ENCODE measurements at places on chromosomes 3 and 15. TPM values are rescaled to one million over a fixed set of nuclear protein-coding genes. Genes with fewer than 3 reads are reported as not detected.

DNA sequence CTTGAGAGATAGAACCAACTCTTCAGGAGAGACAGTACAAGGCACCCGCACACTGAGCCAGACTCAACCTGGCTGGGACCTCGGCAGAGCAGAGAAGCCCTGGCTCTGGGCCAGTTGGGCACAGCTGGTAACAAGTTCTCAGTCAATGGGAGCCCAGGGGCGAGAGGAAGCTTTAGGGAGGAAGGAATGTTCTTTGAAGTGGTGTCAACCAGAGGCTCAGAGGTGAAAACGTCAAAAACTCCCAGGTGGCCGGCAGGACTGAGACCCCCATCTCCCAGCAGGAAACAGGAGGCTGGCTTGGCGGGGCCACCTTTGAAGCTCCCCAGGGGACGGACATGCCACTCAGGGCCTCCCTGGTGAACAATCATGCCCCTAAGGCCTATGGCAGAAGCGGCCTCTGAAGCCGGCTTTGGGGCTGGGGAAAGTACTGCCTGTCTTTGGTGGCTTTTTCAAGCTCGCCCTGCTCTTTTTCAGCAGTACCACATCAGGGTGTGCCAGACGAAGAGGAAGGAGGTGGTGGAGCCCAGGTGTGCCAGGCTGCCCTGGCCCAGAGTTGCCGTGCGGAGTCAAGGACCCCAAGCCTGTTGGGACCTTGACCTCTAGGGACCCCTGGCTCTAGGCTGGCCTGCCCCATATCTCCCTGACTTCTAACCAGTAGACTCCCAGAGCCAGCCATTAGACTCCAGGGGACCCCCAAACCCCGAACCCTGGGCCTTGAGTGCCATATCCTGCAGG is 16.7 kb upstream of the TBC1D21 start:
- peak; percentile 46 for DNase-seq

GRCh38 chr15:92949604-92950249 is 49.6 kb downstream of the CHD2 start:
- DNase-seq: no peak

GRCh38 chr3:36178018-36178417 is 202.3 kb upstream of the STAC start:
- DNase-seq: no peak

- DNase-seq: no peak
These were observed 2.7 kb downstream of the TM4SF19 start for GRCh38 chr3:196335503-196335948.

- DNase-seq: no peak
These were observed 200.9 kb upstream of the CTDSPL start for GRCh38 chr3:37660782-37661181.

GRCh38 chr3:62929771-62930170 is 54.6 kb upstream of the CADPS start:
- DNase-seq: no peak

DNA sequence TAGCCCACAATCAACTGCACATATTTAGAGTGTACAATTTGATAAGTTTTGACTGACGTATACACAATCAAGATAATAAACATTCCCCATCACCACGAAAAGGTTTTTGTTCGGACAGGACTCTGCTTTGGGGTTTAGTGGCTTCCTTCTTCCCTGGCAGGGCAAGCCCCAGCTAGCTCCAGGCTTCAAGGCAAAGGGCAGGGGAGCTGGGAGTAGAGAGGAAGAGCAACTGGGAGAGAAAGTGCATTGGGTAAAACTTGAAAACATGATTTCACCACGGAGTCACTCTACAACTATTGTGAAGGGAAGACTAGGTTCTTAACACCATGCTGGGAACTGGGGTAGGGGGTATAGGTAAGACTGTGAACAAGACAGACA is 185.1 kb upstream of the UBE2E1 start:
- DNase-seq: no peak

GRCh38 chr3:189871418-189871817 is 240.2 kb downstream of the TP63 start:
- no peak for DNase-seq

GRCh38 chr15:33209575-33210481 is 15.3 kb upstream of the FMN1 start:
- no peak for DNase-seq

- no peak for DNase-seq
These were observed 466.0 kb upstream of the NR2F2 start for GRCh38 chr15:95864467-95864886.

- DNase-seq: no peak
These were observed 190.9 kb downstream of the RPLP1 start for GRCh38 chr15:69643476-69643875.

DNA sequence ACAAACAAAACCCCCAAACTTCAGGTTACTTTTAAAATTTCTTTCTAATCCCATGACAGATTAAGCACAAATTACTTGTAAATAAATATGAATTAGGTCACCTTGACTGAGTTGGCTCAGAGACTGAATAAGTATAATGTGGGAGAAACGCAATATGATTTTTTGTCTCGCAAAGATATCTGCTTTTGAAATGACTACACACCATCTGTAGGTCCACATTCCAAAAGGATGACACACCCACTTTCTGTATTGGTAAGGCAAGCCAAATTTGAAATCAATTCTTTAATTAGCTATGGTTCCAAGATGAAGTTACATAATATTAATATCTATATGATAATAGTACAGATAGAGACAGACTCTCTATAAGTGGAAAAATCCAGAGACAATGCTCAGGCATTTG is 66.9 kb upstream of the CSPG5 start:
- DNase-seq: no peak

DNA sequence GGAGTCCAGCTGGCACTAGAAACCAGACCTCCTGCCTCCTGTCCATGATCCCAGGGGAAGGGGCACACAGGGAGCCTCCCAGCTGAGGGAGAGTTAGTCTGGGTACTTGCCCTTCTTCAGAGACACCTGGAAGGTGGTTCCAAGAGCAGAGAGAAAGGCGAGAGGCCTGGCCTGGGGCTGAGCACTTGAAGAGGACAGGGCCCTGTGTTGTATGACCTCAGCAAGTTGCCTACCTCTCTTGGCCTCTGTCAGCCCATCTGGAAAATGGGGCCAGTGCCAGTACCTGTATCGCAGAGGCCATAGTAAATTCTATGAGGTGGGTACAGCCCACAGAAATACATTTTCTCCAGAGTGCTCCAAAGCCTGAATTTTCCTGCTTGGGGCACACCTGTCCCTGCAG is 19.5 kb downstream of the PTH1R start:
- no peak for DNase-seq

GRCh38 chr3:99901200-99901926 is 83.7 kb downstream of the CMSS1 start:
- no peak for DNase-seq

- DNase-seq: peak; percentile 69
These were observed 84.2 kb upstream of the SLC4A7 start for GRCh38 chr3:27568393-27568792.

DNA sequence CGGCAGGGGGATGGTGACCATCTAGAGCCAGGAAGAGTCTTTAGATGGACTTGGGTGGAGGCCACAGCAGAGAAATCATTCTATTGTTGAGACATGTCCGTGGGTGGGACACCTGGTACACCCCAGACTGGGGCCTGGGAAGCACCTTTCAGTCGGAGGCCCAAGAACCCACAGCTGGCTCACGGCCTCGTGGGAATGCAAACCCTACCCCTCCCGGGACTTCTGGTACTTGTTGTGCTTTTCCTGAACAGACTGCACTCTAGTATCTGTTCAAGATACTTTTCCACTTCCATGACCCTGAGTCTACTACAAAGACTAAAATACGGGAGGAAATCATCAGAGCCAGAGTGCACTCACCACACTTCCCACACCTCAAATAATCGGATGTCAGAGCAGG is 60.7 kb downstream of the BDH1 start:
- DNase-seq: no peak

DNA sequence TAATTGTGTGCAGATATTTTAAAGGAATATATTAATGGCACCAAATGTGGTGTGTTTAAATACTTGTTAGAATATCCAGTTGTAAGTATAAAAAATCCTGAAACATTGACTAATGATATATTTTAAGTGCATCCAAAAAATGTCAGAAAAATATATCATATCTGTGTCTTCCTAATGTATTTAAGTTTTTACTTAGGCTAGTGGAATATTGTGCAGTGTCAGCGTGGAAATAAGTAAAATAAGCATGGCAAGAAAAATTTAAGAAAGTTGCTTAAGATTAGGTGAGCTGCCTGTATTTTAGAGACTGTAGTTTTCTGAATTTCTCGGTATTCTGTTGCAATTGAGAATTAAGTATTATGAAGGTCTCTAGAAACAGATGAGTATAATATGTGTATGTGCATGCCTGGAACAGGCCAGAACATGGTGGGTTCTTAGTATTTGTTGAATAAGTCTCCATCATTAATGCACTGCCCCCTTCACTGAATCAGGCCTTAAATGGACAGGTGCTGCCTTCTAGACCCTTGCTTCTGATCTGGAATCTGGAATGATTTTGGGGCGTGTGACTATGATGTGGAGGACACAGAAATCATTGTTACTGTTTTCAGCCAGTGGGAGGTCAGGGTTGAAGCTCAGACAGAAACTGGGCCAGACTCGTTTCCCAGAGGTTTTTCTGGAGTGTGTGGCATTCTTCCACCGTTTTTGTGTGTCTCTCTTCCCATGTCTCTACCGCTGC is 86.1 kb downstream of the TRAK1 start:
- DNase-seq: no peak

DNA sequence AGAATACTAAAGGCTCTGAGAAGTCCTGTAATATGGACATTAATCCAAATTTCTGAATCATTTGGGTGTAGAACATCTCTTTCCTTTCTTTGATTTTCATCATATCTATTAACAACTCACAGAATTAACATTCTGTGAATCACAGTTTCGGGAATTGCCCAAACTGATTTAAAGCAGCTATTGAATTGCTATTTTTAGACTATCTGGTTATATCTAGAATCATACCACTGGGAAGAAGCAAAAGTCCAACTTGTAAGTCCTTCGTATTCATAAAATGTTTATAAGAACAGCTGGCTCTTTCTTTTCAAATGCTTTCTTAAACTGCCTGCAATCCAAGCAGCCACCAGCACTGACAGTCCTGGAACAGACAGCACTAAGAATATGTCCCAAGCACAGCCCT is 733.0 kb downstream of the NTRK3 start:
- no peak for DNase-seq

Gene HES1
- total RNA-seq: 60.5 TPM

Gene LIPH
- total RNA-seq: 0.13 TPM

Gene TEX55
- total RNA-seq: not detected

Gene CADPS
- total RNA-seq: 30.7 TPM

Gene C3orf52
- 0.41 TPM for total RNA-seq

Gene CNTN4
- 3.7 TPM for total RNA-seq

Gene GRIP2
- 18.2 TPM for total RNA-seq

Gene COLQ
- total RNA-seq: 6.4 TPM

Gene BCL2A1
- total RNA-seq: 1.7 TPM

Gene USP13
- 57.7 TPM for total RNA-seq

All from left cardiac atrium (tissue), 4 donors.